T-helper 17 cell (primary cell): ENCODE measurements at places on chromosomes 1 and 21. TPM values are rescaled to one million over a fixed set of nuclear protein-coding genes. Genes with fewer than 3 reads are reported as not detected.

The ACKR1 gene
- not detected for total RNA-seq

The CELA2B gene
- total RNA-seq: not detected

The TCP10L gene
- not detected for total RNA-seq

- no peak for DNase-seq
These were observed 579 bp downstream of the PTCH2 start for GRCh38 chr1:44842486-44842861.

- DNase-seq: no peak
These were observed 60.8 kb downstream of the MEF2D start for GRCh38 chr1:156439777-156440183.

GRCh38 chr1:184507165-184507564 is 120.3 kb downstream of the C1orf21 start:
- no peak for DNase-seq

DNA sequence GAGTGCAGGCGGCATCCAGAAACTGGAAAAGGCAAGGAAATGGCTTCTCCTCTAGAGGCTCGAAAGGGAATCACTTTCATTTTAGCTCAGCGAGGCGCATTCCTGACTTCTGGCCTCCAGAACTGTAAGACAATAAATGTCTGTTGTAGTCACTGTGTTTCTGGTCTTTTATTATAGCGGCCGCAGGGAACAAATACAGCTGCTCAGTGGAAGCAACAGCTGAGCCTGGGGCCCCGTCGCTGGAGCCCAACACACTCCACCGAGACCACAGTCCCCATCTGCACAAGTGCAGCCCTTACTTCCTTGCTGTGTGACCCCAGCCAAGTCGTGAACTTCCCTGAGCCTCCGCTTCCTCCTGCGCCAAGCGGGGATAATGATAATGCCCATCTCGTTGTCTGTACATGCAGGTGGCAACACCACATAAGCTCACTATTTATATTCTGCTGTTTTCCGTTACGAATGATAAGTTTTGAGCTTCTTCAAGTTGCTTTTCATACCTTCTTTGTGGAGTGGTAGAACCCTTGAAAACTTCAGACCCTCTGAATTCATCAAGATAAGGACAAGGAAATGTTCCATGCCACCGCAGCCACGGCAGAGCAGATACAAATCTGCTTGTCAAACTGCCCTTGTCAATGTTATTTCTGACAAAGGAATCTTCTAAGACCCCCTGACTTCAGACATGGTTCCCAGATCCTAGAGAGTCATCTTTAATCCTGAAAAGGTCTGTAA is 3.2 kb upstream of the LAPTM5 start:
- no peak for DNase-seq

GRCh38 chr1:182270731-182271130 is 120.9 kb downstream of the GLUL start:
- no peak for DNase-seq

DNA sequence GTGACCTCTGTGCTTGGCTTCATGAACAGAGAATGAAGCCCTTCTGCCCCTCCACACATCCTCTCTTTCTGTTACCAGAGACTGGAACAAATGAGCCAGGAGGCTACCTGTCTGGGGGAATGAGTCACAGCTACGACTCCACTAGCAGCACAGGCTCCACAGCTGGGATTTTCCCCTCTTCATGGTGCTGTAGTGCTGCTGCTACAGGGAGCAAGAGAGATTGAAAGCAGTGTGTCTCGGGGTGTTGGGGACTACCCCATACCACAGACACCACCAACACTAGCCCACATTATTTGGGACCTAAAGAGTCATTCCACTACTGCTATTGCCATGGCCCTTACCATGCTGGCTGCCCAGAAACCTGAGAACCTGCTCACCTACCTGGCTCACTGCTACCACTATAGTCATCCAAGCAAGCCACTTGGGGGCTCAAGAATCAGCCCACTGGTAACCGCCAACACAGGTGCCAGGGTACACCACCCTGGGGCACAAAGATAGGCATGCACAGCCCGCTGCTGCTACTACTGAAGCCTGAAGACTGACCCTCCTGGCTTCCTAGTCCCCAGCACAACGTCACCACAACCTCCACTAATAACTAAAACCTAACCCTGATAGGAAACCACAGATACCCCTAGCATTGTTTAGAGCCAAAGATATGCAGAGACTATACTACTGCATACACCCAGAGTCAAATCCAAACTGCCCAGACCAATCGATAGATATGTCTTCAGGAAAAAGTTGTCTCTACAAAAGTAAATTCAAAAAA is 17.7 kb downstream of the CD1E start:
- DNase-seq: no peak

DNA sequence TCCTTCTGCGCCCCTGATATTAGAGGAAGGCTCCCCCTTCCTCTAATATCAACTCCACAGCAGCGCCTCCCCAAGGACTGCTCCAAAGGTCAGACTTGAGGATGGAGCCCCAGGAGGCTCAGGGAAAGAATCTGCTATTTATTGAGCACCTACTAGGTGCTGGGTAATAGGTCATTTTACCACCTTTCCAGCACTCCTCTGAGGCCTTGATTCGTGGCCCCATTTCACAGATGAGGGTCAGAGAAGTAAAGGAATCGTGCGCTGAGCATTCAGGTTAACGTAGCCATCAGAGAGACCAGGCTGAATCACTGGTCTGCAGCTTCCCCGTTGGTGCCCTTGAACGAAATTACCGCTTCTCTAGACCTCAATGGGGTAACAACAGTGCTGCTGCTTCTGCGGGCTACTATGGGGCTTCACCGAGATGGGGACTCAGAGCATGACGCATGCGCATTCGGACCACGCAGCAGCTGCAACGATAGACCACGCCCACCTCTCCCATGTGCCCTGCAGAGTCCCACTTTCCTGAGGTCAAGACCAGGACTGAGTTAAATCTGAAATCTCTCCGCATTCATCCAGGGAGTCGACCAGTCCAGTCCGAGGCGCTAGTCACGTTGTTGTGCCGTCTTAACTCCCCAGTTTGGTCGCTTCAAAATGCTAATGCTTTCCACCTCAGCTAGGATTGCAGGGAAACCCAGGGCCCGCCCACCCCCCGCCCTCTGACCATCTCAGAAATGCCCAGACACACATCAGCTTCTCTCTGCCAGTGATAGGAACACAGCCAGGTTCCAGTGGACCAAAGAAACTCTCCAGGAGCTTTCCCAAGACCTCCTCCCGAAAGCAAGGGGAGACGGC is 12.9 kb downstream of the CAMK2N1 start:
- DNase-seq: no peak

GRCh38 chr1:234780112-234780511 is 170.1 kb upstream of the IRF2BP2 start:
- no peak for DNase-seq
